Stimulated activated CD8-positive, alpha-beta memory T cell treated with anti-CD3 and anti-CD28 coated beads, Interleukin-7, amount 100 ng/mL, for 24 hours (primary cell): ENCODE measurements at places on chromosomes 6 and 20.

DNA sequence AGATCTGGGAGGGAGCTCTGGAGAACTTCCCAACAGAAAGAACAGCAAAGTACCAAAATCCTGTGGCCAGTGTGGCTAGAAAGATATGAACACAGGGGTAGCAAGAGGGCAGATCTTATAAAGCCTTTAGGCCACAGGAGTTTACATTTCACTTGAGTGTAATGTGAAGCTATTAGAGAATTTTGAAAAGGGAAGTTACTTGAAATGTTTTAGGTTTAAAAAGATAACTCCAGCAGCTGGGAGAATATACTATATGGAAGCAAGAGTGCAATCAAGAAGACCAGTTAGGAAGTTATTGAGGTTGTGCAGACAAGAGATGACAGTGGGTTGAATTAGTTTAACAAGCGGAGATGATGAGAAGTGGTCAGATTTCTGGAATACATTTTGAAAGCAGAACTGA lies 7.9 kb downstream of the SUPT3H start:
- no peak for DNase-seq

- no peak for DNase-seq
Observed at GRCh38 chr20:18588574-18588933, 700 bp downstream of the DTD1 start.

GRCh38 chr6:133541040-133541439 lies 299.9 kb downstream of the EYA4 start:
- no peak for DNase-seq

DNA sequence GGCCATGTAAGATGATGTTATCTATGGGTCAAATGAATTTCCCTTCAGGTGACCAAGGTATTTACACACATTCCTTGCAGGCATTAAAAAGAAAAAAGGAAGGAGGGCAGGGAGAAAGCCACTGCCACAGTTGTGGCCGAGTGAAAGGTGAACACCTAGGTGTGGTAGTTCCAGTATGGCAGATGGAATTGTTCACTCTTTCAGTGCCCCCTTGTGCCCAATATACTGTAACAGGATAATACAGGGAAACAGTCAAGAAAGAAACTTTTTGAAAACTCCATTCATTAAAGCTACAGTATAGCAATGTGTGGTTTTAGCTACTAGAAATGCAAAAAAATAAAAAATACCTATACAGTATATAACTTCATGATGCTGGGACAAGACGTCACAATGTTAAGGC lies 52.1 kb downstream of the BMP2 start:
- DNase-seq = no peak

- DNase-seq = no peak
Observed at GRCh38 chr6:93358435-93358834, 60.9 kb downstream of the EPHA7 start.

GRCh38 chr6:39696986-39697788 lies 28.0 kb downstream of the KIF6 start:
- no peak for DNase-seq

DNA sequence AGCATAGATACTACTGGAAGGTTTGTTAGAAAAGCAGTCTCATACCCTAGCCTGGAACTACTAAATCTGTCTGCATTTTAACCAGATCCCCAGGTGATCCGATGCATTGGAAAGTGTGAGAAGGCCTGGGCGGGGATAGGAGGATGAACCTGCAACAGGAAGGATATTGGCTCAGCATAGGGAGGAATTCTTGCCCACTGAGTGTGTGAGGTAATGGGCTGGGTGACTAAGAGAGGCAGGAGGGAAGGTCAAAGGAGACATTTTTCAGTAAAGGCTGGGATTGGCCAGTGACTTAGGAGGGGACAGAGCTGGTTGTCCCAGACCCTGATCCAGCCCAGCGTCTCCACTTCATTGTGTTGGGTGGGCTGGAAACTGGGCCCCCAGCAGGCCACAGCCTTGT lies 191.0 kb upstream of the LRFN2 start:
- DNase-seq = no peak

DNA sequence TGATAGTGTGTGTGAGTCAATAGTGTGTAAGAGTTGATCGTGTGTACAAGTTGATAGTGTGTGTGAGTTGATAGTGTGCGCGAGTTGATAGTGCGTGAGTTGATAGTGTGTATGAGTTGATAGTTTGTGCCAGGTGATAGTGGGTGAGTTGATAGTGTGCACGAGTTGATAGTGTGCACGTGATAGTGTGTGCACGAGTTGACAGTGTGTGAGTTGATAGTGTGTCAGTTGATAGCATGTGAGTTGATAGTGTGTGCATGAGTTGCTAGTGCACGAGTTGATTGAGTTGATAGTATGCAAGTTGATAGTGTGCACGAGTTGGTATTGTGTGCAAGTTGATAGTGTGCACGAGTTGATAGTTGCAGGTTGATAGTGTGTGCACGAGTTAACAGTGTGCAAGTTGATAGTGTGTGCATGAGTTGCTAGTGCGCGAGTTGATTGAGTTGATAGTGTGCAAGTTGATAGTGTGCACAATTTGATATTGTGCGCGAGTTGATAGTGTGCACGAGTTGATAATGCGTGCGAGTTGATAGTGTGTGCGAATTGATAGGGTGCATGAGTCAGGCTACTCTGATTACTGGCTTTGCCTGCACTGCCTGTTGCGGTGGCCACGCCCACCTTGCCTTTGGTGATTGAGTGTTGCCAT lies 35.8 kb upstream of the IYD start:
- no peak for DNase-seq

- no peak for DNase-seq
Observed at GRCh38 chr20:51310216-51310615, 232.3 kb downstream of the NFATC2 start.

DNA sequence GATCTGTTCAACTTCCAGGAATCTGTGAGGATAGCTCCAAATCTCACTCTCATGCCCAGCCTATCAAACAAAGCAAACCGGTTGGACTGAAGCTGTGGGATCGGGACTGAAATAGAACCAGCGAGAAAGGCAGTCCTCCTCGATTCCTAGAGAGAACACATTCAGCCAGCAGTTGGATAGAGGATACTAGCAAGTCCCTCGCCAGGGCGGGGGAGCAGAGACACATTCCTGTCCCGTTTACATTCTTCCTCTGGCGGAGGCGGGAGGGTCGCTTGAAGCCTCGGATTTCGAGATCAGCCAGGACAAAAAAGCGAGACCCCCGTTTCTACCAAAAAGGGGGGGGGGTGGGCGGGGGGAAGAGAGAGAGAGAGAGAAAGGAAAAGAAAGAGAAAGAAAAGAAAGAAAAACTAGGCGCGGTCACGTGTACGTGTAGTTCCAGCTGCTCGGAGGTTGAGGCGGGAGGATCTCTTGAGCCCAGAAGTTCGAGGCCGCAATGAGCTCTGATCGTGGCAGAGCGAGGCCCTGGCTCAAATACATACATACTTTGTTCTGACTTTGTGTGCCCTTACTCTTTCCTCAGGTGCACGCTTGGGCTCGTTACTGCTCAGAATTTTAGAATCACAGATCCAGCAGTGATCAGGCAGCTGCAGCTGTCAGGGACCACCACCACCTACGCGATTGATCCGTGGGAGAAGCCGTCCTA lies 19.5 kb downstream of the ZNF311 start:
- no peak for DNase-seq

GRCh38 chr20:57437672-57438330 lies 46.6 kb downstream of the RBM38 start:
- DNase-seq = no peak

DNA sequence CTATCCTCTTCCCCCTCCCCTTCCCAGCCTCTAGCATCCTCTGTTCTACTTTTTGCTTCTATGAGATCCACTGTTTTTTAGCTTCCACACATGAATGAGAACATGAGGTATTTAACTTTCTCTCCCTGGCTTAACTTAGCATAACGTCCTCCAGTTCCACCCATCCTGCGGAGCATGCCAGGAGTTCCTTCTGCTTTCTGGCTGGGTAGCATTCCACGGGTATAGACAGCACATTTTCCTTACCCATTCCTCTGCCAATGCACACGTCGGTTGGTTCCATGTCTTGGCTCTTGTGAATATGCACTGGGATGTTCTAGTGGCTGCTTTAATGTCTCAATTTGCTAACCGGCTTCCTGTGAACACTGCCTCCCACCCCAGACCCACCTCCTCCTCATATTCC lies 13.2 kb upstream of the CCR6 start:
- no peak for DNase-seq

DNA sequence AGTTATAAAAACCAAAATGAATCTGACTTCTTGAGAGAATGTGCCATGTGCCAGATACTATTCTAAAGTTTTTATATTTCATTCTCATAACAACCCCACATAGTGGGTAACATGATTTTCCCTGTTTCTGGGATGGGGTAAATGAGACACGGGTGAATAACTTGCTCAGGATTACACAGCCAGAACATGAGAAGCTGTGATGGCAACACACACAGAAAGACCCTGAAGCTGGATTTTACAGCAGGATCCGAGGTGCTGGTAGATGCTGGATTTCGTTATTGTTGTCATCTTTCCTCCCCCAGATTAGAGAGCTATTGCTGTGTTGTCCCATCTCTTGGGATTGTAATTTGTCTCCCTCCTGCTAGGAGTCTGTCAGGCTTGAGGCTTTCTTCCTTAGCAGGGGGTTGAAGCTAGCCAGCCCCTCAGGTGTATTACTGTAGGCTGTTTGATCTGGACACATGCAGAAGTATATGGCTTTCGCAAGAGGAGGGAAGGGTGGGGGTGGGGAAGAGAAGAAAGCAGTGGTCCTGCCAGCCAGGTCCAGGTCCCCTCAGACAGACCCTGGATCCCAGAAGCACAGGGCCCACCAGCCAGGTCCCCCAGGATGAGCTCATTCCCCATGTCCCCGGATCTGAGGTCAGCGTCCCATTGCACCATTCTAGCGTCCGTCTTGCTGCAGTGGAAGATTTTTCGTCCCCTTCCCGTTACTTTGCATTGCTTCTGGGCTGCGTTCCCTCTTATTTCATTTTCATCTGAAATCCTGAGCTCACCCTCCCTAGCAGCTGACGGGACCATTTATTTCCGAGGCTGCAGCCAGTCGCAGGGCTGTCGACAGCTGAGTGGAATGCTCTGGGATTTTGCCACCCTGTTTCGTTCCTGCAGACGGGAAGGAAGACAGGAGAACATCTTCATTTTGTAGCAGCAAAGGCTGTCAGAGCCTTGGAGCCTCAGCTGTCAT lies 7.3 kb upstream of the KCNG1 start:
- DNase-seq = no peak

GRCh38 chr20:44026647-44027342 lies 112.1 kb downstream of the TOX2 start:
- DNase-seq = no peak
